CD4-positive, alpha-beta T cell treated with Interleukin-1 beta for 1 hour (primary cell): ENCODE measurements at places on chromosomes 12 and 14.

GRCh38 chr14:21066882-21067502 lies 3.1 kb upstream of the ARHGEF40 start:
- DNase-seq = no peak

- no peak for DNase-seq
Measured at GRCh38 chr14:82313889-82314288, 780.2 kb upstream of the SEL1L start.

- no peak for DNase-seq
Measured at GRCh38 chr12:121723200-121723599, 10.6 kb downstream of the TMEM120B start.

- no peak for DNase-seq
Measured at GRCh38 chr12:106288494-106289195, 13.9 kb upstream of the TCP11L2 start.

DNA sequence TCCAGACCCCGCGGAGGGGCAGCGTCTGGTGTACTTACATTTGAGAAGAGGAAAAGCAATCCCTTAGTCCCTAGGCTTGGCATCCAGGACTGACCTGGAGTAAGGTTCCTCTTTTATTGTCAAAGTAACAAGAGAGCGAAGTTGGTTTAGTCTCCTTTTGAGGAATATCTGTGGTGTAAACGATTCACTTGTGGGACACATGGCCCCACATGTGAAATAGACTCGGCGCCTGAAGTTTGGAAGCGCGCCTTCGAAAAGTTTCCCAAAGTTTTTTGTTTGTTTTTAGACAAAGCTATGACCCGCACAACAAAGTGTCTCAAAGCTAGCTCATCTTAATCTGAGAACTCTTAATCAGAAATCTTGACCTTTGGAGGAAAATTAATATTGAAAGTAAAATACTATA lies 744 bp downstream of the STYX start:
- DNase-seq = no peak

- no peak for DNase-seq
Measured at GRCh38 chr12:29983851-29984250, 200.1 kb upstream of the TMTC1 start.

DNA sequence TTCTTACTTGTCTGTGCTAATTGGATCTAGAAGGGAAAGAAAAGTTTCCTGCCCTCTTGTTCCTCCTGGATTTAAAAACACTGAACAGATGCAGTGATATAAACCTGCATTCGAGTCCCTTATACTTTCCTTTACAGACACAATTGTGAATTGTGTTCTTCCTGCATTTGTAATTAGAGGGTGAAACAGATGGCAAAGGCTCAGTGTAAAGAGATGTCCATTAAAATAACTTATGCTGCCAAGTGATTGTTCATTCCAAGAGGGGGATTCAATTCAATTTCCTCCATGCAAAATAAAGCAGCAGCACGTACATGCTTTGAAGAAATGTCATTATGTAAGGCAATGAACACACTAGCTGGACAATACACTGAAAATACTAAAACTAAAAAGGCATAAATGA lies 248.3 kb upstream of the LRIG3 start:
- DNase-seq = no peak

GRCh38 chr12:132124766-132125425 lies 19.2 kb downstream of the DDX51 start:
- no peak for DNase-seq

DNA sequence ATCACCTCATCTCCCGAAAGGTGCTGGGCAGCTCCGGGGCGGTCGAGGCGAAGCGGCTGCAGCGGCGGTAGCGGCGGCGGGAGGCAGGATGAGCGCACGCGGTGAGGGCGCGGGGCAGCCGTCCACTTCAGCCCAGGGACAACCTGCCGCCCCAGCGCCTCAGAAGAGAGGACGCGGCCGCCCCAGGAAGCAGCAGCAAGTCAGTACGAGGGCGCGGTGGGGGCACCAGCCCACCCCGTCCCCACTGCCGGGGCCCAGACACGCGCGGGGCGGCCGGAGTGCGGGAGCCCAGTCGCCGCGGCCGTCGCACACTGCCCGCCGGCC lies 862 bp downstream of the HMGA2 start:
- no peak for DNase-seq

DNA sequence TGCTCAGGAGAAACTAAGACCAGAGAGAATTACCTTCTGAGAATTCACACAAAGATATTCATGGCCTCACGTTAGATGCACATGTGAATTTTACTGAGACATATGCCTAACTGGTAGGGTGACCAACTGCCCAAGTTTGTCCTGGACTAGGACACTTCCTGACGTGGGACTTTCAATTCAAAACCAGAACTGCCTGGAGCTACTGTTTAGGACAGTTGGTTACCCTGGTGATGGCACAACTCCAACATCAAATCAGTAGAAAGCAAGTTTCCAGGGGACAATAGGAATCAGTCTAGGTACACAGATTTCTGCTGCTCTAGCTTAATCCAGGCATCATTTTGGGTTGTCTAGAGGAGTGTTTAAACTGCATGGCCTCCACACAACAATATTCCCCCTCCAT lies 178.7 kb downstream of the GXYLT1 start:
- no peak for DNase-seq

- no peak for DNase-seq
Measured at GRCh38 chr12:132400011-132400641, 70.7 kb upstream of the GALNT9 start.

DNA sequence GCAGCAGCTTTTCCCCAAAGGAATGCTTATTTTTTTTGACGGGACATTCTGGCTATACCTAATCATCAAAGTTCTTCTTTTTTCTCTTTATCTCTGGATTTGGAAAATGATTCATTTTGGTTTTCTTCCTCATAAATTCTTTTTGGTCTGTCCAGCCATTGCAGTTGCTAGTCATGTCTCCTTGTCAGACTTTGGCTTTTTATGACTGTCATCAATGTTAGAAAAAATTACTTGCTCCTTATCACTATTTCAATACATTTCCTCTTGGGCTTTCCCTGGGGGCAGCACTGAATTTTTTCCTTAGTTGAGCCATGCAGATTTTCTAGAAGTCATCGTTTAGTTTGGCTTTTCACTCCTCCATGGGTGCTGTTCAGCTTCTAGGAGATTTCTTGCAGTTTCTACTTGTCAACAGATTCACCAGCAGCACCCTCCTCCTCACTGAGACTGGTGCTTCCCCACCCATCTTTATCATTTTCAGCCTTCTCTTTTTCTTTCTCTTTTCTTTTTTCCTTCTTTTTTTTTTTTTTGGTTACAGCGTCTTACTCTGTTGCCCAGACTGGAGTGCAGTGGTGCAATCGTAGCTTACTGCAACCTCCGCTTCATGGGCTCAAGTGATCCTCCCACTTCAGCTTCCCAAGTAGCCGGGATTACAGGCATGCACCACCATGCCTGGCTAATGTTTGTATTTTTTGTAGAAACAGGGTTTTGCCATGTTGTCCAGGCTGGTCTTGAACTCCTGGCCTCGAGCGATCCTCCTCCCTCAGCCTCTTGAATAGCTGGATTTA lies 5.2 kb downstream of the ADIPOR2 start:
- DNase-seq = no peak

GRCh38 chr14:77543637-77544334 lies 45.2 kb upstream of the ISM2 start:
- no peak for DNase-seq

GRCh38 chr12:113030875-113031525 lies 25.5 kb upstream of the DTX1 start:
- DNase-seq = peak; percentile 48

DNA sequence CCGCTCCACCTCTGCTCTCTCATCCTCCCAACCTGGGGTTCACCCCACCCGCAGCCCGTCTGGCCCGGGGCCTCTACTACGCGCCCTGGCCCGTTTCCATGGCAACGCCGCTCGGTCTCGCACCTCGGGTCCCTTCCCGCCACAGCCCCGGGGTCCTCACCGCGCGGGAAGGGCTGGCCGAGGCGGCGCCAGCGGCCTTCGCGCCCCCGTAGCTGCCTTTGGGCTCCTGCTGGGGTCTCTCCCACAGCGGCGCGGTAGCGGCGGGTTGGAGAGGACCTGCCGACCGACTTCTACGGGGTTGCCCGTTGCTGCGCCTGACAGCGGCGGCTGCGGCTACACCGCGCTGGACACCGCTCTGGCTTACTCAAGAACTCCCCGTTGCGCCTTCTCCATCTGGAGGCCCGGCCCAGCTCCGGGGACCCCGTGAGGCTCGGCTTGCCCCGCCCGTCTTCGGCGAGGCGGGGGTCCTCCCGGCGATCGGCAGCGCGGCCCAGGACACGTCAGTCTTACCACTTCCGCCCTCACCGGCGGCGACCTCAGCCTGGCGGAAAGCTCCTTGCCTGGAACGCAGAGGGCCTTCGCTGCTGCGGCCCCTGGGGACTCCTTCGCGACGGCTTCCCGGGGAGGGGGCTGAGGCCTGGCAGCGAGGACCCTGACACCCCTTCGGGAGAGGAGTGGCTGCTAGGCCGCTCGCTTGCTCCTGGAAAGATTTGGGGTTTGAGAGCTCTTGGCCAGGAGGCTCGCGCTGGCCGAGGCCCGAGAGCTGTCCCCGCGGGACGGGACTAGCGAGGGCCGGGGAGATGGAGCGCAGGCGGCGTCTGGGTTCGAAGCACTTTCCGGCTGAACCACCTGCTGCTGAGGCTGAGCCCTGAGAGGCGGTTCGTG lies at the start of gene TM9SF1:
TM9SF1 (minus strand) TSS at position 256 of the 885 bp plus-strand sequence. CDS start 422 bp downstream, outside the sequence.
- DNase-seq = peak; percentile 93

- no peak for DNase-seq
Measured at GRCh38 chr12:25994901-25995625, 36.6 kb downstream of the RASSF8 start.
